A673 (cell line): ENCODE measurements at places on chromosomes 7 and 10.

DNA sequence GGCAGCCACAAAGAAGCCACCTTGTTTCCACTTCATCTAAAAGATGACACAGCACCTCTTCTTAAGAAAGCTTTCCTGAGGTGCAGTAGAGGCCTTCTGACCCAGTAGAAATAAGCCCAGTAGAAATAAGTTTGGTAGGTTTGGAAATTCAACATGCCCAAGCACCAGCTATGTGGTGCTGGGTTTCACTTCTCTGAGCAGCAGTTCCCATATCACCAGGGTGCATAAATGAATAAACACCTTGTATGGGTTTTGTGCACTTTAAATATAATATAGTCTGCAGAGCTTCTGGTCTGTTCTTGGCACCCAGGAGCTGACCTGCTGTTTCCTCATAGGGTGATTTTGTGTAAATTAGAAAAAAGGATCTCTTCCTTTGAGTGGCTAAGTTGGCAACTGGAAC lies 492.4 kb upstream of the SORCS1 start:
- H3K36me3 ChIP-seq, result no peaks in the 10 kb centered on the region
- no peak for DNase-seq
- no peak overlapping the region for H3K27ac ChIP-seq
- H3K4me1 ChIP-seq, result peaks cover 3% of the 10 kb centered on the region
- H3K4me3 ChIP-seq, result no peak overlapping the region
- H3K27me3 ChIP-seq, result no peaks in the 10 kb centered on the region

GRCh38 chr10:82887488-82887887 lies 1012.5 kb downstream of the NRG3 start:
- H3K4me3 ChIP-seq, result no peak overlapping the region
- no peak for DNase-seq
- H3K27me3 ChIP-seq, result no peaks in the 10 kb centered on the region
- no peak overlapping the region for H3K27ac ChIP-seq
- no peaks in the 10 kb centered on the region for H3K4me1 ChIP-seq

DNA sequence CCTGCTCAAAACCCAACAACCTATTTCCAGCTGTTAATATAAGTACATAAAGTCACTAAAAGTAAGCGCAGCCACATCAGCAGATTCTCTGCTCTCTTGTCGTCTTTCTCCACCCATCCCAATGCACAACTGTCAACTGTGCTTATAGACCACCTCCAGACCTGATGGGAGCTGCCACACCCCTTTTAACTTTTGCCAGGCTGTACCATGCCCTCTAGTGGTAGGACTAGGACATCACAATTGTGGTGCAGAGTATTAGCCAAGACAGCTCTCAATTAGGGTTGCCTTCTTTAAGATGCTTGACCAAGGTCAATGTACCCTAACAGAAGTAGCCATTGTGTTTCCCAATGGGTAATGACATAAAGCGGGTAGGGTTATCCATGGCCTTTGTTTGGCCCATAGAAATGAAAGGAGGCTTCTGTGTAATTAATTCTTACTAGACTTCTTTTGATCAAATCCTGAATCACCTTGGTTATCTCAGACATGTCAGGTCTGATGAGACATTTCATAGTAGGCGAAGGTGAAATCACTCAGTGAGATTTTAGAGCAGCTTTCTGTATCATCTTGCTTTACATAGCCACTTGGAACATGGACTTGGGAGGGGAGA lies 68.1 kb downstream of the SCRN1 start:
- H3K27ac ChIP-seq, result no peak overlapping the region
- peak; percentile 81 for DNase-seq
- no peaks in the 10 kb centered on the region for H3K27me3 ChIP-seq

GRCh38 chr7:78037603-78038002 lies 239.0 kb downstream of the PHTF2 start:
- peaks cover 6% of the 10 kb centered on the region for H3K27me3 ChIP-seq
- DNase-seq, result no peak
- H3K27ac ChIP-seq, result no peak overlapping the region
- H3K4me3 ChIP-seq, result no peak overlapping the region
- no peaks in the 10 kb centered on the region for H3K4me1 ChIP-seq

DNA sequence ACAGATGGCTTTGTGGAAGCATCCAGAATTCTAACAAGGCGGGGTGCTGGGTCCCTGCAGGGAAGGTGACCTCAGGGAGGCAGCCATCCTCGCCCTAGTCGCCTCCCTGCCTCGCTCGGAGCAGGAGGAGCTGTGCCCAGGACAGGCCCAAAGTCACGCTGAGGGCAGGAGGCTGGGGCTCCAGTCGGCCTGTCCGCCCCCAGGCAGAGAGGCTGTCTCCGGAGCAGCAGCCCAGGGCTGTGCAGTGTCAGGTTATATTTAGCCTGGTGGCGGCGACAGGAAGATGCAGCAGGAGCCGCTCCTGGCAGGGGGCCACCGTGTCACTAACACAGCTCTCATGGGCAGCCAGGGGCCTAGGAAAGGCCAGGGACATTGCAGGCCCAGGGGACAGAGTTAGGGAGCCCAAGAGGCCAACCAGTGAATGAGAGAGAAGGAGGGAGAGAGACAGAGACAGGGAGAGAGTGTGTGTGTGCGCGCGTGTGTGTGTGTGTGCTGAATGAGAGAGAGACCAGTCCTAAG lies 13.5 kb downstream of the KCNH2 start:
- H3K27me3 ChIP-seq, result no peaks in the 10 kb centered on the region
- H3K4me3 ChIP-seq, result no peak overlapping the region
- H3K27ac ChIP-seq, result no peak overlapping the region
- DNase-seq, result peak; percentile 30
- H3K36me3 ChIP-seq, result no peaks in the 10 kb centered on the region
